ENCODE measurements at places on chromosomes 11 and 22.

GRCh38 chr11:9075556-9075955, 15.8 kb downstream of the SCUBE2 start:
- DNase-seq, result no peak

DNA sequence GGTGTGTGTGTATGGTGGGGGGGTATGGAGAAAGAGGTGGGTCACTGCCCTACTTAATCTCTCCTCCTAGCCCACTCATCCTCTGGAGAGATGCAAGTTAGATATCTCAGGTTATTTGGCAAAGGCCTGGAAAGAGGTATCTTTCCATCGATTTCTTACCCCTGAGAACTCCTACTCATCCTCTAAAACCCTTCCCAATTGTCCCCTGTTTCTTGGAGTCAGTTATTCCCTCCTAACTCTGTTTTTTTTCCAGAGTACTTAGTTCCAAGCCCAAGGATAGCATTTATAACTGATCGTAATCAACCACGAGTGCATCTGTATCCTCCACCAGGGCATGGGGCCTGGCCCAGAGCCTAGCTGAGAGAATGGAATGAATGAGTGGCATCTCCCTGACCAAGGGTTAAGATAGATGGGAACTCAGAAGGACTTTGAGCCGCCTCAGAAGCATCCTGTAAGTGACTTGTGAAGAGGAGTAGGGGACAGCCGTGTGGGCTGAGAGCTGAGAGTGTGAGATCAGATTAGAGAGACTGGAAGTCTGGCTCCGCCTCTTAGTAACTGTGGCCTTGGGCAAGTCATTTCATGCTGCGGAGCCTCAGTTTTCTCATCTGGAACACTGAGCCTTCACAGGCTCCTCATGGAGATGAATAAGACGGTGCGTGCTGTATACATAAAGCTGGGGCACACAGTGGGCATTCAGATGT, 16.2 kb downstream of the CD6 start:
- DNase-seq, result no peak

DNA sequence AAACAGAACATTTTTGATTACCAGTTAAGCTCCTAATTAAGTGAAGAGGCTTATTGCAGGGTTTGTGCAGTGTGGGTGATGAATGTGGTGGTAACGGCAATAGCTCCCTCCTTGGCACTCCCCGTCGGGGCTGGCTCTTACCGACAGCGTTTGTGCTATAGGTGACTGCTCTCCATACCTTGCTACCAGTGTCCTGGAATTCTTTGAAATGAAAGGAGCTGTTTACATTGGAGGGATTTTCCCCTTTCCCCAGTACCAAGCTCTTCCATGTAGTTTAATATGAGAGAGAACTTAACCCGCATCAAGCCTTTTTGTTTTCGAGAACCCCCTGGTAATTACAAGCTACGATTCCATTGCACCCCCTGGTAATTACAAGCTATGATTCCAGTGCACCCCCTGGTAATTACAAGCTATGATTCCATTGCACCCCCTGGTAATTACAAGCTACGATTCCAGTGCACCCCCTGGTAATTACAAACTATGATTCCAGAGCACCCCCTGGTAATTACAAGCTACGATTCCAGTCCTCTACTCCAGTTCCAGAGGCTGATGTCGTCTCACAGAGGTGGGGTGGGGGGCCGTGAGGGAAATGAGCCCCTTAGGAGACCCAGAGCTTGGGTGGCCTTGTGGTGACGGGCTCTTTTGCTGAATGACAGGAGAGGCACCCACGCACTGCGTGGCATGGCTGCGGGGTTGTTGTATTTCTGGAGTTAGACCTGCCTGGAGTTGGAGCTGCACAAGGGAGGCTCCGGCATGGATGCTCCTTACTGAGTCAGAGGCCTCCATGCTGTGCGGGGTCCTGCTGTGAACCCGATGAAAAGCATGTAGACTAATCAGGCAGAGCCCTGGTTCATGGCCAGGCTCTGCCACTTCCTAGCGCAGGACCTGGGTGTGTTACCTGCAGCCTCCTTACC, 205.3 kb downstream of the TBC1D22A start:
- DNase-seq, result no peak

DNA sequence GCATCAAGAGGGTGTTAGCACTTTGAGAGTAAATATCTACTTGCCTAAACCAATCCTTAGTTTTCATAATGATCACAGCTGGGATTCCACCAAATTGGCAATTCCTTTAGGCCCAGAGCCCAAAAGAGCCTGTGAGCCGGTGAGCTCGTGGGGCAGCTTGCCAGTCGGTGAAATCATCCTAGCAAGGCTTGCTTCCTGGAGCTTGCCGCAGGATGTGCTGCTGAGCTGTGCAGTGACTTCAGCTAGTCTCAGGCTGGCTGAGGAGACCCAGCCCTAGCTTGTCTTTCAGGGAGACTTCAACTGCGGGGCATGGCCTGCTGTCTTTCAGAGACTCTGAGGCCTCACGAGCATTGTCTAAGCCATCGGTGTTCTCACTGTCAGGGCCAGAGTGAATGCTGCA, 73.6 kb upstream of the SUSD2 start:
- DNase-seq, result peak; percentile 89

GRCh38 chr11:19185516-19186052, 16.2 kb downstream of the CSRP3 start:
- no peak for DNase-seq

DNA sequence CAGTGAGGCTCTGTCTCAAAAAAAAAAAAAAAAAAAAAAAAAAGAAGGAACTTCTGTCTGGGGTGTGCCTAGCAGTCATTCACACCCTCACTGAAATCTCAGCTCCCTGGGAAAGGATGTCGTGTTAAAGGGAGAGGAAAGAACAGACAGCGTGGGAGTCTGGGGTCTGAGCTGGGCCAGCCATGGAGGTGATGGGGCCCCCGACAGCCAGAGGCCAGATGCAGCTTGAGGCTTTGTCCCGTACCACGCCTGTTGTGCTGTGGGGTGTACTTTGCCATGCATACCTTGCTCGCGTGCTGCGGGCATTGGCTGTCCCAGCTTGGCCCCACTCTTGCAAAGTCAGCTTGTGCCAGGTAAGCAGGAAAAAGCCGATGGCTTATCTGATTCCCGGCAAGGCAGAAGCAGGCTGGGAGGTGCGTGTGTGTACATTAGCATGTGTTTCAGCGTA, 4.6 kb downstream of the SYT12 start:
- DNase-seq, result no peak

DNA sequence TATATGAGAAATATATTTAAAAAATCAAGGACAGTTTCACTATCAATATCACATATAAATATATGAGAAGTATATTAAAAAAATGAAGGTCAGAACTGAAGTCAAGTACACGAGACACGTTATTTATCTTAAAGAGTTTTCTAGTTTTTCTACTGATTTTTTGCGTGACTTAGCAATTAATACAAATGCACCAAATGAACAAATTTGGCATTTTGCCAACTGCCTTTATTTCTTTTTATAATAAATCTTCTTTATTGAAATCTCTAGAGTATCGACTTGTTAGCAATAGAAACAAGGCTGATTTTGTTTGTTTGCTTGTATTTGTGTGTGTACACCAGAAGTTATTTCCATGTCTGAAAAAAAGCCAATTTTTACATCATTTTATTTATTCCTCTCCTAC, 1684.7 kb upstream of the RAG2 start:
- DNase-seq, result no peak

- no peak for DNase-seq
Measured at GRCh38 chr11:88013508-88014065, 161.7 kb downstream of the RAB38 start.

DNA sequence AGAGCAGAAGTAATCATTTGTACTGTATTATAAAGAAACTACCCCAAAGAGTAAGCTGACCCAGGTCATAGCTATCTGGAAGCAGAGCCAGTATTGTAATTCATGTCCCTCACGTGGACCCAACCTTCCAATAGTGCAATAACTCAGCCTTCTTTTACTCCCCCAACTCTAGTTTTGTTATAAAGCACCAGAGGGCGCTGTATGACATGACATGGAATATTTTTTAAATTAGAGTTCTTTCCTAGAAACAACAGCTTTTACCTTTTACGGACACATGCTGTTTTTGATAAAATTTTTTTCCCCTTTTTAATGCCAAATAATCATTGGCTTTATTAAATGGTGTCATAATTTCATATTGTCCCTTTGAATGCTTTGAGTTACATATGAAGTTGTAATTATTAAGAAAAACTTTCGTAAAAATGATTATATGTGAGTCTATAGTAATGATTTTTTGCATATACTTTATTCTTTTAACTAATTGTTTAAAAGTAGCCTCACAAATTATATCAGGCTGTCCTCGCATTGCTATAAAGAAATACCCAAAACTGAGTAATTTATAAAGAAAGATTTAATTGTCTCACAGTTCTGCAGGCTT, 76.9 kb downstream of the DKK3 start:
- DNase-seq, result peak; percentile 83

GRCh38 chr11:88508759-88509581, 171.4 kb upstream of the CTSC start:
- peak; percentile 29 for DNase-seq

DNA sequence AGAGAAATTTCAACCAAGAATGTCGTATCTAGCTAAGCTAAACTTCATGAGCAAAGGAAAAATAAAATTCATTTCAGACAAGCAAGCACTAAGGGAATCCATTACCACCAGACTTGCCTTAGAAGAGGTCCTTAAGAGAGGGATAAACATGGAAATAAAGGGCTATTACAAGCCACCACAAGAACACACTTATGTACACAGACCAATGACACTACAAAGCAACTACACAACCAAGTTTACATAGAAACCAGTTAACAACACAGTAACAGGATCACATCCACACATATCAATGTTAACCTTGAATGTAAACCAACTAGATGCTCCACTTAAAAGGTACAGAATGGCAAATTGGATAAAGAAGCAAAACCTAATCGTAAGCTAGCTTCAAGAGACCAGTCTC, 38.0 kb downstream of the TMEM123 start:
- no peak for DNase-seq
